Caudate nucleus (tissue), 63 donors: ENCODE measurements at places on chromosomes 12 and 14.
A peak's percentile ranks its signal among the peaks of the same experiment; 100 is the strongest.

DNA sequence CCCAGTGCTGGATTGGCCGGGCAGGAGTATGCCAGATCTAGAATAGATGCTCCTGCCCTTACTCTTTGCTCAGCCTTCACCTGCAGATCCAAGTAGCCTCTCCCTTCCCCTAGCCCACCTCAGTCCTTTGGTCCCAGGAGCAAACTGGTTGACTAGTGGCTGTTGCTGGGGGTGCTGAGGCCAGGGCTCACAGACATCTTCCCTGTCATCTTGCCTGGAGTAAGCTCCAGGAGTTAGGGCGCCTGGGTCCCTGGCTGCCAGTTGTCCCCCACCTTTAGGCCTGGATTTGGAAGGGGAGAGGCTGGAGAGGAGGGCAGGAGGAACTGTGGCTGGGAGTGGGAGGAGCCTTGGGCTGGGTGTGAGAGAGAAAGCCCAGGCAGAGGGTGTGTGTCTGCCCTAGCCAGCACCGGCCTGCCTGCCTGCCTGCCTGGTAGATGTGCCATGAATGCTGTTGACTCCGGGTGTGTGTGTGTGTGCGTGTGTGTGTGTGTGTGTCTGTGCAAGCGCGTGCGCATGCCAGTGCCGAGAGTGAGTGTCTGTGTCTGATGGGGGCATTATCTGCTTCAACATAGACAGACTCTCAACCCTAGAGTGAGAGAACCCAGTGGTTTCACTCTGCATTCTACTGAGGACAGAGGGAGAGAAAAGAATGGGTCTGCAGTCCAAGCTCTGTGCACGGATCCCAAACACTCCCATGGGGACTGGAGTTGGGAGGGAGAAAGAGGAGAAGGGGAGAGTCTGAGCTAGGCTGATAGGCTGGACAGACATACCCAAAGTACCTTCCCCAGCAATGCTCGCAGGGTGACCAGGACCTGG, 845 bp upstream of the RARG start:
- no peak for DNase-seq

- no peak for DNase-seq
These were observed 146.4 kb upstream of the ARID2 start for GRCh38 chr12:45582986-45583659.

DNA sequence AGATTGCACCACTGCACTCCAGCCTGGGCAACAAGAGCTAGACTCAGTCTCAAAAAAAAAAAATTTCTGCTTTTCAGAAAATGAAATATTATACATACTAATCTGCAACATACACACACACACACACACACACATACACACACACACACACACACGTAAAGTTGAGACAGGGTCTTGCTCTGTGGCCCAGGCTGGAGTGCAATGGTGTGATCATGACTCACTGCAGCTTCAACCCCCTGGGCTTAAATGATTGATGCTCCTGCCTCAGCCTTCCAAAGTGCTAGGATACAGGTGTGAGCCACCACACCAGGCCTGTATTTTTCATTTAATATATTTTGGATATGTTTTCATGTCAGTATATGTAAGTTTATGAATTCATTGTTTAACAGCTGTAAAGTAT, 18.8 kb upstream of the WDR20 start:
- DNase-seq = no peak

GRCh38 chr12:132255642-132256041, 73.7 kb downstream of the GALNT9 start:
- DNase-seq = no peak

DNA sequence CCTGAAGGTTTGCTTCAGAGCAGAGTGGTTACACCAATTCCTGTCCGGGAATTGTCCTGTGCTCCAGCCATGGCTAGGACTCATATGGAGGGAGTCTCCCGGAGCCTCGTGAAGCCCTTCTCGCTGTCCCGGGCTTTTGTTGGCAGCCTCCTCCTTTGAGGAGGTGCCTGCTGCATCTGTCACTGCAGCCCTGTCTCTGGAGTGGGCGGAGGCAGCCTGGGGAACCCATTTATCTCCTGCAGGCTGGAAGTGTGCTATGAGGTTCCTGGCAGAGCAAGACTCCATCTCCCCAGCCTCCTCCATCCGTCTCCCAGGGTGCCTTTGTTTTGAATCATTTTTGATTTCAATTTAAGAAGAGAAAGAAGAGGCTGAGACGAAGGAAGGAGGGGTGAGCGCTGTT, 355.3 kb downstream of the GLT1D1 start:
- DNase-seq = no peak

GRCh38 chr12:98352835-98353234, 162.6 kb upstream of the TMPO start:
- DNase-seq = no peak

DNA sequence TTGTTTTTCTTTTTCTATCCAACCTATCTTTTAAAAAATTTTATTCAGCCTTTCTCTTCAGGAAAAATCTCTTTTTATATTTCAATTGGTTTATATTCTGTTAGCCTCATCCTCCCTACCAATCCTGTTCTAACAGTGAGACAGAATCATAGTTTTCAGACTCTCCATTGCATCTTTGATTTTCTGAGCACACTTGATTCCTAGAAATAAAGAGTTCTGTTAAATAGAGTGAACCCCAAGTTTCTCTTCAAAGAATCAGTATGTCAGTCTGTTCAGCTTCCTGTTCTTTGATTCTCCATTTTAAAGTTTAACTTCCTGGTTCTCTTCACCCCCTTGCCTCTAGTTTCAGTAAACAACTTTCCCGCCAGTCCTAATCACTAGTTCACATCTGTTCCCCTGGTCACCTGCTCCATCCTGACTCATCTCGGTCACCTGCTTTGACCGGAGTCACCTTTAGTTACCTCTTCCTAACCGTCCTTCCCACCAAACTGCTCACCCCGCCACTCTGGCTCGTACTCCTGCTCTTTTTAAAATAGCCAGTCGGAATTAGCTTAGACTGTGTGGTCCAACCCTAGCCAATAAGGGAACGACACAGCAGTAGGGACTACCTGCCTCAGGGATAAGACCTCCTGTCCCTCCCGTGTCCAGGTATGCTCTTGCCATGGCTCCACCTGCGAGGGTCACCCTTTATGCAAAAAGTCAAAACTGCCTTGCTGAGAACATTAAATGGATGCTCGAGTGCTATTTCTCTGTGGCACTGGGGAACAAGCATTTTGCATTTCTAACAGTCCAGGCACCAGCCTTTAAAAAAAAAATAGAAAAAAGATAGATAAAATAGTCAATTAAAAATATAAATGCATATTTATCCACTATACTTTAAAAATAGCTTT, 48.4 kb downstream of the DDX51 start:
- DNase-seq = no peak

DNA sequence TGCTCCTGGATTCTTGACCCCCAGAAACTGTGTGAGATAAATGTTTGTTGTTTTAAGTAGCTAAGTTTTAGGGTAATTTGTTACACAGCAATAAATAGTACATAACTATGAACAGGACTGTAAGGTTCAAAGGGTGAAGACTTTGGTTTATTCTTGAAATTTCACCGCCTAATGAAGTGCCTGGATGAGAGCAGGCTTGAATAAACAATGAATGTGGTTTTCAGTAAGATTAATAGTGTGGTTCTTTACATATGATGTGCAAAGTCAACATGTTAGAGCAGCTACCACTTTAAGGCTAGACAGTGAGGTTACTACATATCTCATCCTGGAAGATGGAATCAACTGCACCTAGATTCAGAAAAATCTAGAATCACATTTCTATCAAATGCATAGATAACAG, 145.2 kb upstream of the BTG1 start:
- no peak for DNase-seq

- no peak for DNase-seq
These were observed 467 bp downstream of the KCNK13 start for GRCh38 chr14:90062127-90062794.

DNA sequence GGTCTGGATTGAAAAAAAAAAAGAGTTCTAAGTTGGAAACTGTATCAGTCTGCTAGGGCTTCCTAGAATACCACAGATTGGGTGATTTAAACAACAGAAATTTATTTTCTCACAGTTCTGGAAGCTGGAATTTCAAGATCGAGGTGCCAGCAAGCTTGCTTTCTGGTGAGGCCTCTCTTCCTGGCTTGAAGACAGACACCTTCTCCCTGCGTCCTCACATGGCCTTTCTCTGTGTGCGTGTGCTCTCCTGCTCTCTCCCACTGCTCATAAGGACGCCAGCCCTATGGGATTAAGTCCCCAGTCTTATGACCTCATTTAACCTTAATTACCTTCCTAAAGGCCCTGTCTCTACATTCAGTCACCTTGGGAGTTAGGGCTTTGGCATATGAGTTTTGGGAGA, 215.5 kb downstream of the PIK3C2G start:
- no peak for DNase-seq

DNA sequence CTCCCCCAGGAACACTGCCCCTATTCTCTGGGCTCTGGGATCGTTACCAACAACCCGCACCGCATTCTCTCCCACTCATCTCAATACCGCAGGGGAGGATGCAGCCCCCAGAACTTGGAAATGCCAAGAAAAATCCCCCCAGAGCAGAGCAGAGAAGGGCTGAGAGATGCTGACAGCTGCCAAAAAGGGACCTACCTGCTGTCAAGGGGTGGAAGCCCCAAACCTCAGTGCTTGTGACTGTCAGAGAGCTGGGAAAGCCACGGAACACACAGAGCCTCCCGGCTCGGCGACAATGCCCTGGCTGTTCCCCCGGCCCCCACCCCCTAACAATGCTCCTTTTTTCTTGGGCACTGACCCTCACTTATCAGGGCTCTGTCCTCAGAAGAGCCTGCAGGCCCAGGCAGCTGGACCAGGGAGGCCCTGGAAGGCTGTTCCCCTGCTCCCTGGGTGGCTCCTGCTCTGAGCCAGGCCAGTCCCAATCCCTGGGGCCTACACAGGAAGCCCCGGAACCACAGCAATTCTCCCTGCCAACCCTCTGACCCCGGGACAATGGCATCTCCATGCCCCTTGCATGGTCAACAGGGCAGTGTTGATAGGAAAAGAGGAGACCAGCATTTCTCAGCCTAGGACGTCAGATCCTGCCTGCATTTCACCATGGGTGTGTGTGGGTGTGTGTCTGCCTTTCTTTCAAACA, 78.9 kb downstream of the ITPK1 start:
- peak; percentile 97 for DNase-seq

DNA sequence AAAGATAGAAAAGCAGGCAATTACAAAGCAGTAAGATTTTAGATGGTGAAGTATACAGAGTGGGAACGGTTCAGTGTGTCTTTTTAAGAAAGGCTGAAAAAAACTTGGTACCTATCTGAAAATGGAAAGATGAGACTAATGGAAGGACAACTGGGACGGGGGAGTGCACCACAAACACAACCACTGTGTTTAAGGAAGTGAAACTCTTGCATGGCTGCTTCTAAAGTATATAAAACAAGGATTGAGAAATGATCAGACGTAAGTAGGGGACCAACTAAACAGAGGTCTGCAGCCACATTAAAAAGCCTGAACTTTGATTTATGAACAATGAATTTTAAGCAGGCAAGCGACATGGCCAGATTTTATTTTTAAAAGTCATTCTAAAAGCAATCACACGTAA, 328.6 kb downstream of the MDGA2 start:
- DNase-seq = no peak

GRCh38 chr12:128381946-128382345, 115.0 kb downstream of the TMEM132C start:
- DNase-seq = peak; percentile 12

- no peak for DNase-seq
These were observed 14.0 kb downstream of the BRF1 start for GRCh38 chr14:105286759-105287144.

- DNase-seq = no peak
These were observed 13.9 kb downstream of the PNMA1 start for GRCh38 chr14:73700325-73700724.

- no peak for DNase-seq
These were observed 101.1 kb upstream of the BCL2L14 start for GRCh38 chr12:11969437-11970154.

- no peak for DNase-seq
These were observed 3.8 kb downstream of the PRKCH start for GRCh38 chr14:61325166-61325565.

GRCh38 chr12:20400003-20400402, 31.7 kb downstream of the PDE3A start:
- DNase-seq = no peak

DNA sequence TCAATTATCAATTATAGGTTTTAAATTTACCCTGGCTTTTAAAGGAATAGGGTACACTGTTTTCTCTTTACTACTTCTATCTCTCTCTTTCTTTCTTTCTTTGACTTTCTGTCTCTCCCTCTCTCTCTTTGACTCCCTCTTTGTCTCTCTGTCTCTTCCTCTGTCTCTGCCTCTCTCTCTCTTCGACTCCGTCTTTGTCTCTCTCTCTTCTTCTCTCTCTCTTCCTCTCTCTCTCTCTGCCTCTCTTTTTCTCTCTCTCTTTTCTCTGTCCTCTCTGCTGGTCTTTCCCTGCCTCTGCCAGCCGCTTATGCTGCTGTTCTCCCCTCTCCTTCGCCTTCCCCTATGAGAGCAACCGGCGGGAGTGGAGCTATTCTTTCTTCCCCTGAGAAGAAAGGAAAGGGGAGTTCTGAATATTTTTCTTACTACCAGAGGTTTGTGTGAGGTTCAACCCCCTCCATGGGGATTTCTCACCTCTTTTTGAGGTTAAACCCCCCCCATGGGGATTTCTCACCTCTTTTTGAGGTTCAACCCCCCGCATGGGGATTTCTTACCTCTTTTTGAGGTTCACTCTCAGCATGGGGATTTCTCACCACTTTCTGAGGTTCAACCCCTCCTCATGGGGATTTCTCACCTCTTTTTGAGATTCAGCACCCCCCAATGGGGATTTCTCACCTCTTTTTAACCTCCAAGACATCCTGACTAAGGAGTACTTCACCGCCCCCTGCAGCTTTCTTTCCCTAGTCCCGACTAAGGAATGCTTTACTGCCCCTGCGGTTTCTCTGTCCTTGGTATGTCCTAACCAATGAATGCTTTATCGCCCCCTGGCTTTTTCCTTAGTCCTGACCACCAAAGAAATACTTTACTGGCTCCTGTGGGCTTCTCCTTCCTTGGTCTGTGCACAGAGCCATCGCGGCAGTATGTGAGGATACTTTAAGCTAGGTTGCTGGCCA, 27.4 kb upstream of the DDHD1 start:
- DNase-seq = no peak

GRCh38 chr12:95733141-95733825, 57.3 kb downstream of the NTN4 start:
- no peak for DNase-seq
